Muscle of arm (tissue), 14 donors: ENCODE measurements at places on chromosomes 5 and 9.

- DNase-seq = no peak
Measured at GRCh38 chr9:134088063-134088725, 20.4 kb upstream of the BRD3 start.

GRCh38 chr5:82422001-82422740 is 144.0 kb upstream of the RPS23 start:
- DNase-seq = no peak

DNA sequence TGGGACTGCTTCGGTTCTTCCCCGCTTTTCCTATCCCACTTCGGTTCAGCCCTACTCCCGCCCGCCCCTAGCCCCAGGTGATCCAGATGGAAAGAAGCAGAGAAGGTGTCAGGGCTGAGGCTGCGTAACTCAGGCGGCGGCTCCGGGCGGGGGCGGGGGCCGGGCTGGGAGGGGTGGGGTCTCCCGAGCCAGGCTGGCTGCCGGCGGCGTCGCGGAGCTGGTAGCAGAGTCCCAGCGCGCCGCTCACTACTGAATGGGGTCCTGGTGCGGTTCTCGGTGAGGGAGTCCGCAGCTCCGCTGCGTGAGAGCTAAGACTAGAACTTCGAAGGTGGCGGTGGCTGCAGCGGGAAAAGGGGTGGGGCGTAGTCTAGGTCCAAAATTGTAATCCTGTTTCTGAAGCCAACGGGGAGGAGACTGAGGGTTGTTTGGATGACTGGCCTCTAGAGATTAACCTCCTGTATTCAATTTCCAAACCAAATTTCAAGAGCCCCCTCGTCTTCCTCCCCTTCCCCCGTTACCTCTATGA is 1.4 kb downstream of the PRR16 start:
- DNase-seq = peak; percentile 27

DNA sequence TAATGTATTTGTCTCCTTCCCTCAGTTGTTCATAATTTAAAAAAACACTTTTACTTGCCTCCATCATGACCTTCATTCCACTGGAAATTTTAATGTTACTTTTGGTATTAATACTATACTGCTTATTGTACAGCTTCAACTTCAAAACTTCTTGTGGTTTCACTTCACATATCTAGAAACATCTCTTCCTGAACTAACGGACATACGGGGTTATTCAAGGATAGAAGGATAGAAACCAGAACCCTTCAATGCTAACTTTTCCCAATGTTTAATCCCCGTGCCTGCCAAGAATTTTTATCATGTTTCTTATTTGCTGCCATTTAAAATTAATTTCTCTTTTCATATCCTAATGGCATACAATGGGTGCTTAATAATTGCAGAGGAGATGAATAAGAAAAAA is 36.3 kb upstream of the SETD9 start:
- no peak for DNase-seq

- DNase-seq = no peak
Measured at GRCh38 chr5:149130121-149130914, 11.0 kb upstream of the ABLIM3 start.

- DNase-seq = peak; percentile 47
Measured at GRCh38 chr5:64811050-64811640, 42.4 kb downstream of the CWC27 start.

GRCh38 chr5:53434541-53434940 is 45.9 kb upstream of the FST start:
- DNase-seq = no peak

DNA sequence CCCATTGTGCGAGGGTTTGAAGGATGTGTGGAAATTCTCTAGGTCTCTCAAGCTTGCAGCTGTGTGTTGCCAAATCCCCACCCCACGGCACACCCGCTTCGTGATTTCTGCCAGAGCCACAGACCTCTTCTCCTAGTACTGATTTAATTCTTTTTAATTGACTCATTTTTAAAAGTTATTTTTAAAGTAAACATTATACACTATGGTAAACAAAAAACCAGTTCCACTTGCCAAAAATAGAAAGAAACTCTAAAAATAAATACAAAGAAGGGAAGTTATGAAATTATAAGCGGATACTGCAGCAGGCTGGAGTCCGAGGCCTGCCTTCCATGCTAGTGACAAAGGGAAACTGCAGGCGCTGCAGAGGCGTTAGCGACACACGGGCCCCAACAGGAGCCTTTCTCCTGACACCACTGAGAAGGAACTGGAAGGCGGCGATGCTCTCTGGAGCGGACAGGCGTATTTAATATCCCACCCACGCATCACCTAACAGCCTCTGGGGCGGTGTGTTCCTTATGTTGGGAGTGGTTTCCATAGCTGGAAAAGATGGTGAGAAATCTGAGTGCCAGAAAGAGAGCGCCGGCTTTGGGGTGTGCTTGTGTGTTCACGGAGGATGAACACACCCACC is 122.5 kb downstream of the COL23A1 start:
- peak; percentile 63 for DNase-seq

GRCh38 chr5:75044406-75044805 is 8.0 kb downstream of the GCNT4 start:
- DNase-seq = no peak

DNA sequence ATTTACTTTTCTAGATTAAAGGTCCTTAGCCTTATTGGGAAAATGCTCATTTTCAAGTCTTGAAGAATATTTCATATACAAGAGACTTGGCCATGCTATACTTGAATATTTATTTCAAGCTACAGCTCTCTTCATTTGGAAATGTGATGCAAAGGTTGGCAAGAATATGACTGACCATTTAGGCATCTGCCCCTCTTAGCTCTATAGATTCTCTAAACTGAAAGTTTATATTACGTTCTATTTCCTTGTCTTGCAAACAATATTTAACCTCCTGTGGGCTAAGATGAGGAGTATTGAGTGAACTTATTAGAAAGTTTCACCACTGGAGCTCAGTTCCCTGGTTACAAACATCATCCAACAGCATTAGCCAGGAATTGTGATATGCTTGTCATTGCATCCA is 593.1 kb downstream of the MAT2B start:
- no peak for DNase-seq

- no peak for DNase-seq
Measured at GRCh38 chr5:107563959-107564544, 106.7 kb downstream of the EFNA5 start.

- DNase-seq = no peak
Measured at GRCh38 chr9:2788919-2789318, 55.0 kb downstream of the PUM3 start.

GRCh38 chr5:67209141-67209771 is 12.7 kb upstream of the CD180 start:
- peak; percentile 78 for DNase-seq

GRCh38 chr5:64077589-64077988 is 88.1 kb upstream of the RNF180 start:
- no peak for DNase-seq

DNA sequence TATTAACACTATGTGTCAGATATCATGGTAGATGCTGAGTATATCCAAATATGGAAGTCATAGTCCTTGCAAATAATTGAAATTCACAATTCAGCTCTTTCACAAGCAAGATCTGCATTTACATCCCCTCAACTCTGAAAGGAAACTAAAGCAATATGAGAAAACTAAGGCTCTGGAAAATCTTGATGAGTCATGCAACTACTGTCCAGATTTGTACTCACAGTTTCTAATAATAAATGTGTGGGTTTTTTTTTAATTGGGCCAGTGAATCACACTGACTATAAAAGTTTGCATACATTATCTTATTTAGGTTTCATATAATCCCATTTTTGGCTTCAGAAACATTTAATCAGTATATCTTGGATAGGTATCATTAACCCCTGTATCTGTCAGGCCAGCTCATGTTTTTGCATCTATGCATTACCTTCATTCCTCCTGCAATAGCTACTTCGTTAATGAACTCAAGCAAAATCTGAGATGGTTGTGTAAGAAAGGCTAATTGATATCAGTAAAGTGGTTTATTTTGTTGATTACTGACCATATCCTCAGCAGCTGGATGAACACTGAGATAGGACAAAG is 58.7 kb upstream of the PRR16 start:
- DNase-seq = no peak

DNA sequence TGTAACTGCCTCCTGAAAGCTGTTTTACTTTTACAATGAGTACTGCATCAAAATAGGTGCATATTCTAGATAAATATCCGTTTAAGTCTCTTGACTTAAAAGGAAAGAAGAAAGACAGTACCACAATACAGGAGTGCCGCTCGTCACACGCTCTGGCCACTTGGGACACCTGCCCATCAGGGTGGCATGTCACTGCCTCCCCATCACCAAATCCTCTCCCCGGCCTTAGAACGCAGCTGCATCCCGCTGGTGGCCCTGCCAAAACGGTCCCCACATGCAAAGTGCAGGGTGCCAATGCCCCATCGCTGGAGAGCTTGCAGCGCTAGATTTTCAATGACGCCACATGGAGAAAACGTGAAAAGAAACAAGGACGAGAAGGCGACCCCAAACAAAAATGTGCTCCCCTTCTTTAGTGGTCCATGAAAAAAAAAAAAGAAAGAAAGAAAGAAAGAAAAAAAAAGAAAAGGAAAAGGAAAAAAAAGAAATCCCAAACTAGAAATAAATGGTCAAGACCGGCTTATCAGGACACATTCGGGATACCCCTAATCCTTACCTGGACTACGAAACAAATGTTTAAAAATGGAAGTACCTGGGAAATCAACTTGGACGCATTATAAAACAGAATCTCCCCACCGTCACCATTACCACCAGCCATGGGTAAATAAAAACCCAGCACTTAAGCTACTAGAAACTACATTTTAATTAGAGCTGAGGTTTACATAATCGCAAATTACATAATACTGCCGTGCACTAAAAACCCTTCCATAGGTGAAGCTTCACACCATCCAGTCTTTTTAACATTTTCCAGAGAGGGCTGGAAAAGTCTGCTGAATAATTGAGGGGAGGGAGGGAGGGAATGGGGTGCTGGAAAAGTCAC is 1.0 kb downstream of the ANKH start:
- DNase-seq = peak; percentile 13

DNA sequence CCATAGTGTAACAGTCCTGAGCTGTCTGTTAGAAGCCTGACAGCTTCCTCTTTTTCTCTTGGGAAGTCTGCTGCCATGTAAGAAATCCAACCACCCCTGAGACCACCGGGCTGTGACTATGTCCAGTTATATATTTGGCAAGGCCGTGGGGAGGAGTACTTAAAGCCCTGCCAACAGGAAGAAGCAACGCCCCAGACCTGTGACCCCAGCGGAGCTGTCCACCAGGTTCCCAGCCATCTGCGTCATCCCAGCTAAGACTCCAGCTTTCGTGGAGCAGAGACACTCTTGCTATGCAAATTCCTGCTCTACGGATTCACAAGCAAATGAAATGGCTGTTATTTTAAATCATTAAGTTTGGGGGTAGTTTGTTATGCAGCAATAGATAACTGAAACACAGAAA is 417.3 kb downstream of the TLE4 start:
- no peak for DNase-seq

- no peak for DNase-seq
Measured at GRCh38 chr5:109365653-109366052, 44.1 kb downstream of the PJA2 start.

- no peak for DNase-seq
Measured at GRCh38 chr5:493758-494157, 30.5 kb downstream of the SLC9A3 start.

DNA sequence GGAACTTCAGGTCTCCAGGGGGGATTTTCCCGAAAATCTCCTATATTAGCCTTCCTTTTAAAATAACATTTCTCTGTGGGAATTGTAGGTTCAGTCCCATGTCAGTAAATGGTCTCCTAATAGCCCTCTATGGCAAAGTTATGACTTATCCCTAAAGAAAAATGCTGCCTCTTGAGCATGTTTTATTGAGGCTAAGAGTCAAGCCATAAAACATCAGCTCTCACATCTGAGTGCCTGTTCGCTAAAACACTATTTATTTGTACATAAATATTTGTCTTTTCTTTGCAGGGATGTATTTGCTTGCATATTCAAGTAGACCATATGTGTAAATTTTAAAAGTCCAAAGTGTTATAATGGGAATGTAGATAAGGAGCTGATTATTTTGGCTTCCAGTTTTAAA is 160.4 kb downstream of the PRDM6 start:
- DNase-seq = no peak

DNA sequence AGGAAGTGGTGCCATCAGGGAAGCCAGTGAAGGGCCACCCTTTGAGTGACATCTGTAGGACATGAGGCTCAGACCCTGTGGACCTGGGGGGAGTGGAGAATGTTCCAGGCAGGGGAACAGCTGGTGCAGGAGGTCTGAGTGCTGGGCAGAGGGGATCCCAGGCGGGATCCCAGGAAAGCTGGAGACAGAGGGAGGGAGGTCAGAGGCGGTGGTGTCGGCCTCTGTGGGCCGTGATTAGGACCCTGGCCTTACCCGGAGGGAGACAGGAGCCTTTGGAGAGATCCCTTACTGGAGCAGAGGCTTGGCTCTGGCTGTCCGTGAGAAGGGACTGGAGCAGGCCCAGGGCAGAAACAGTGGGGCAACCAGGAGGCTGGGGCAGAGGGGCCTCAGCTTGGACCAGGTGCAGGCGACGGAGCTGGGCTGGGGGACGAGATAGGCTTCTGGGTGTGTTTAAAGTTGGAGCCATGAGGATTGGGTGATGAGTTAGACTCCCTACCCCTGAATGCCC is 12.1 kb upstream of the GRHPR start:
- no peak for DNase-seq

- no peak for DNase-seq
Measured at GRCh38 chr5:148684528-148684927, 30.2 kb upstream of the HTR4 start.

DNA sequence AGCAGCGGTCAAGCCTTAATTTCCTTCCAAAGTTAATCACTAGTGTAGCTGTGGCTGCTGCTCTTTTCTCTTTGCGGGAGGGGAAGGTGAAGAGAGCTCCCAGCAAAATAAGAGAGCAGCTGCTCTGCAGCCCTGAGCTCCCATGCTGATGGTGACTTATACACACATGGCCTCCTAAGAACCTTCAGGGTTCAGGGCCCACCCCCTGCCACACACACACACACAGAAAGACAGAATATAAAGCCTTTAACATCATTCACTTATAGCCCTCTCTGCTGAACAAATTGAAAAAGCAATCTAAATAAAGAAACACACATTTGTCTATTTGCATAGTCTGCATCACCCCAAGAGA is 43.6 kb downstream of the GAS1 start:
- peak; percentile 17 for DNase-seq

DNA sequence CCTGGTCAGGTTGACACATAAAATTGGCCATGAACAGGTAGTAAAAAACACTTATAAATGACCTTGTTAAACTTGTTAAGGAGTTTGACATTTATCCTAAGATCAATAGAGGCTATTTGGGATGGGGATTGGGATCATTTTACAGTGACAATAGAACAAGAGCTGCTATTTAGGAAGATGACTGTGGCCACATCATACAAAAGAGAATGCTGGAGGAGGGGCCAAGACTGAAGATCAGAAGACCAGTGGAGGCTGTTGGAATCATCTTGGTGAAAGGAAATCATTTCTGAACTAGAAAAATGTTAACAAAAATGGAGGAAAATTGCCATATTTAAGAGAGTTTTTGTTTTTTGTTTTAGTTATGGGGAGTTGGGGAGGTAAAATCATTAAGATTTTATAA is 304.8 kb upstream of the TLE4 start:
- DNase-seq = no peak

GRCh38 chr9:114656301-114656700 is 1.3 kb downstream of the TEX53 start:
- DNase-seq = no peak
